Suppressor macrophage treated with lipopolysaccharide for 1 hour (primary cell): ENCODE measurements at places on chromosomes 3 and 15.

- DNase-seq, result no peak
Observed at GRCh38 chr3:57919987-57920386, 88.2 kb upstream of the FLNB start.

DNA sequence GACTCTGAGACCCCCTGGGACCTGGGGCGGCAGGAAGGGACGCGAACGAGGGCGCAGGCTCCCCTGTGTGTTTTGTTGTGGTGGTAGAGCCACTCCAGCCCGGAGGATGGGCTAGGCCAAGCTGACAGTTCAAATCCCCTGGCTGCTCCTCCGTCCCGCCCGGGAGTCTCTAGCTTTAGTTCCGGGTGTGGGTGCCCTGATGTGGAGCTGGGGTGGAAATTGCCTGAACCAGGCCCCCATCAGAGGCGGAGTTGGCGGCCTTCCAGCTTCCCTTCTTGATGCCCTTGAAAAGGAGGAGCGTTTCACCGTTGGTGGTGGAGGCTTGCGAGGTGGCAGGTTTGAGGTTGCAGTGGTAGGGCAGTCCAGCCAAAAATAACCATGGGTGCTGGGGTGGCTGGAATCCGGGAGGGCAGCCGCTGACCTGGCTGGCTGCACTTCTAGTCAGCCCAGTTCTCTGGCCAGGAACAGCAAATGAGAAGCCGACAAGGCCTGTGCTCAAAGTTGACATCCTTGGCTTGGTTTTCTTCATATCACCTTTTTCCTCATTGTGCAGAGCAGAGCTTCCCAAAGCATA is 817 bp downstream of the CLK3 start:
- peak; percentile 80 for DNase-seq

DNA sequence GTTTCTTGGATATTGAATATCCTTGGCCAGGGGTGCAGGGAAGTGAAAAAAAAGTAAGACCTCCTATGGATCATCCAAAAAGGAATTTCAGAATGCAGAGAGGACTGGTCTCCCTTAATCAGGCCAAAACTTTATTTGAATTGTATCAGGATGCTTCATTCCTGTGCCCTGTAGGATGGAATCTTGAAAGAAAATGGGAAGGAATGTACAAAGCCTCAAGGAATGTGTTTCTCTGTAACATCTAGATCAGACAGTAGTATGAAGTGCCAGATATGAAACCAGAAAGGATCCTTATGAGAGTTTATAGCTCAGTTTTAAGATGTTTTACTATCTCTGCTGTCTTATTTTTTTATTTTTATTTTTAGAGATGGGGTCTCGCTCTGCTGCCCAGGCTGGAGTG is 6.5 kb upstream of the GSK3B start:
- DNase-seq, result no peak

DNA sequence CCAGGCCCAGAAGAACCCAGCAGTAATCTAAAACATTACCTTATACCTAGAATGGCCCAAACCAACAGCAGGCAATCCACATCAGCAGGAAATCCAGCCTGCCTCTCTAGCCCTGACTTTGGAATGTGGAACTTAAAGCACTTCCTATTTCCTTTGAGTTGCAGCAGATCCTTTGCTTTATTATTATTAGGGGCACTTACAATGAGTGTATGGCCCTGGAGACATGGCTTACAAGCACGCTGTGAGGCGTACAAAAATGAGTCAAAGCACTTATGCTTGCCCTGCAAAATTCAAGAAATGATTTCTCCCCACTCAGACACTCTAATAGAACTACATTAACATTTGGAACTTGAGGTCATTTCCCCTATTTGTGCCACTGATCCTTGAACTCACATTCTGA is 9.5 kb upstream of the KNSTRN start:
- peak; percentile 62 for DNase-seq

GRCh38 chr3:141271279-141272030 is 39.8 kb downstream of the PXYLP1 start:
- DNase-seq, result no peak

GRCh38 chr15:70535071-70535954 is 228.0 kb downstream of the UACA start:
- peak; percentile 15 for DNase-seq

DNA sequence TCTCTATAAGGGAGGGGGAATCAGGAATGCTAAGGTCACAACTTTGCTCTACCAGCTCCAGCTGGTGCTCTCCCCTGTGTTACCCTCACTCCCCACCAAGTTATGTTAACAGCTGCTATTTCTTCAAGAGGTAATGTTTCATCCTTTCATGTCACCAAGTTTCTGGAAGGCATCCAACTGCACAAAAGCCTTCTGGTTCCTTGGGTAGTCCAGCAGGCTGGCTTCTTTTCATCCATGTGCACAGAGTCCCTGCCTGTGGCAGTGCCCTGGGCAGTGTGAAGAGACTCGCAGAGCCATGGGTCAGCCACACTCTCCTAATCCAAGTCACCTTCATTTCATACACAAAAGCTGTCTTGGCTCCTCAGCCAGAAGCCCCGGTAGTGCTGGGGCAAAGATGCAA is 737.5 kb upstream of the LMCD1 start:
- no peak for DNase-seq

- DNase-seq, result no peak
Observed at GRCh38 chr3:127678315-127678599, 5.5 kb downstream of the ABTB1 start.

DNA sequence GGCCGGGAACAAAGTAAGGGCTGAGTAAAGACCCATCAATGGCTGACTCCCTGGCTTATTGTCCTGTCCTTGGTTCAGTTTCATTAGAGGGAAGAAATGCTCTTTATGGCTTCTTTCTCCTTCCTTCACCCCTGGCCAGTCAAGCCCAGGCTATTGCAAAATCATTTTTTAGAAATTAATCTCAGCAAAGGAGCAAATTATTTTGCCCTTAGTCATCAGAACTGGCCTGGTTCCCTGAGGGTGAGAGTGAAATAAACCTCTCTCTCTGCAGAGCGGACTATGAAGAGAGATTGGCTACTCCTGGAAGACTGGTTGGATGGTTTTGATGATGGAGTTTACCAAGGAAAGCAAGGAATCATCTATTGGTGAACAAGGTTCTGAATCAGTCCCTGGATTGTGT is 52.7 kb upstream of the OXTR start:
- DNase-seq, result no peak

DNA sequence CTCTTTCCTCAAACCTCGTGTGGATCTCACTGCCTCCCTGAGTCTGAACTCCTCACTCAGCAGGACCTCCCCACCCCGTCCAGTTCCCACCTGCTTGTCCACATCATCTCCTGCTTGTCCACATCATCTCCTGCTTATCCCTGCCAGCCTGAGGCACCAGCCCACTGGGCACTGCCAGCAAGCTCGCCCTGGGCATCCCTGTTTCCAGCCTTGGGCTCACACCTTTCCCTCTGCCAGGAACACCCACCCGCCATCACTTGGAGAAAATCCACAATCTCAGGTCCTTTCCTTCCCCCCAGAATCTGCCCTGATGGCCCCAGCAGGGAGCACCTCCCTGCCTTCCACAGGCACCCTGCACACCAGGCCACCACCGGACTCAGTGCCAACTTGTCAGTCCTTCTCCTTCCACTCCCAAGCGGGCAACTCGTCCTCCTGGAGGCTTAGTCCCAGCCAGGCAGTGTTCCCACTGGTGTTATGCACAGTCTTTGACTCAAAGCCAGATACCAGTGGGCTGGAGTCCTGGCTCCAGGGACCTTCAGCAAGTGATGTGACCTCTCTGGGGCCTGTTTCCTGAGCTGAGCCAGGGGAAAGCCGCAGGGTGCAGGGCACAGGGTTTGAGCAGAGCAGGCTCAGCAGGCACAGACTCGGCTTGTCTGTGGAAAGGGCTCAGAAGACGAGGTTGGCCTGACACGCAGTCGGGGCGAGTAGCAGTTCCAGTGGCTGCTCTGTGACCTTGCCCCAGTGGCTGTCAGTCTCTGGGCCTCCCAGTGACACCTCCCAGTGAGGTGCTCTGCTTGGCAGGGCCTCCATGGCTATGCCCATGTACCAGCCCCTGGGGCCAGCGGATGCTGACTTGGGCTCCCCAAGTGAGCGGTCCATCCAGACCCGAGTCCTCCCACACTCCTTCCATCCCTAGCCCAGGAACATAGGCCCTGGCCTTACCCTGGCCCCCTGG is 9.5 kb upstream of the MESP2 start:
- DNase-seq, result no peak

DNA sequence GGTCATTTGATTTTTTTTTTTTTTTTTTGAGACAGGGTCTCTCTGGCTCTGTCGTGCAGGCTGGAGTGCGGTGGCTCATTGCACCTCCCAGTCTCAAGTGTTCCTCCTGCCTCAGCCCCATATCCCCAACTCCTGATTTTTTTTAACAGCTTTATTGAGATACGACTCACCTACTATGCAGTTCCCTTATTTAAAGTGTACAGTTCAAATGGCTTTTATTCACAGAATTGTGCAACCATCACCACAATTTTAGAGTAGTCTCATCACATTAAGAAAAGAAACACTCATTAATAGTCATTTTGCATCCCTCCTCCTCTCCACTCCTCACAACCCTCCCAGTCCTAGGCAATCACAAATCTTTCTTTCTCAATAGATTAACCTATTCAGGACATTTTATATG is 1.9 kb upstream of the TRA2B start:
- peak; percentile 40 for DNase-seq

DNA sequence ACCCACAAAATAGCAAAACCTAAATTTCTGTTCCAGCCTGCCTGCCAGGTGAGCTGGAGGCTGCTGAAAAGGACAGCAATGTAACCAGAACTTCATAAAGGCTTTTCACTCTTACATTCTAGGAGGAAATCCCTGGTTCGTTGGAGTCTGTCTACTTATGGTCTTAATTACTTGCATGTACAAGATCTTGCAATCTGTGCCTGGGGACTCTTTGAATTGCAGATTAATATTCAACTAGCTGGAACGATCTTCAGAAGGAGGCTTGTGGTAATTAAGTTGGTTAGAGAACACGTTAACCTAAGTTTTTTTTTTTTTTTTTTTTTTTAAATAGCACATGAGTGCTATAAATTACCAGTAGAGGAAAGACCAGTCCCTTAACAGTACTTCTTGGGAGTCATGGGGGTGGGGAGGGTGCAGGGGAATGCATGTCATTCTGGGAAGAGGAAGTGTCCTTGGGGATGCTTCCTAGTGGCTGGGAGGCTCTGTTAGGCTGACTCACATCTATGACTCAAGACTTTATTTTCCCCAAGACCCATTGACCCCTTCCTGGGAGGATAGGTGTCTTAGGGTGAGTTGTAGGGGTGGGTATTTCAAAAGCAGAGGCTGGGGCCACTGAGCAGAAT is 139.8 kb downstream of the RAB11A start:
- peak; percentile 85 for DNase-seq

- peak; percentile 65 for DNase-seq
Observed at GRCh38 chr3:107907996-107908395, 182.8 kb downstream of the CD47 start.

- no peak for DNase-seq
Observed at GRCh38 chr15:60703207-60703933, 224.4 kb upstream of the ICE2 start.

GRCh38 chr3:50293079-50293801 is 1.0 kb upstream of the IFRD2 start:
- DNase-seq, result no peak
